Kidney capillary endothelial cell (primary cell): ENCODE measurements at places on chromosomes 2 and 18.
A peak's percentile ranks its signal among the peaks of the same experiment; 100 is the strongest.

- DNase-seq, result no peak
Measured at GRCh38 chr2:9260464-9260918, 53.9 kb downstream of the ASAP2 start.

- DNase-seq, result no peak
Measured at GRCh38 chr2:75317316-75317715, 118.0 kb upstream of the TACR1 start.

- peak; percentile 97 for DNase-seq
Measured at GRCh38 chr2:68828887-68829708, 42.1 kb downstream of the BMP10 start.

DNA sequence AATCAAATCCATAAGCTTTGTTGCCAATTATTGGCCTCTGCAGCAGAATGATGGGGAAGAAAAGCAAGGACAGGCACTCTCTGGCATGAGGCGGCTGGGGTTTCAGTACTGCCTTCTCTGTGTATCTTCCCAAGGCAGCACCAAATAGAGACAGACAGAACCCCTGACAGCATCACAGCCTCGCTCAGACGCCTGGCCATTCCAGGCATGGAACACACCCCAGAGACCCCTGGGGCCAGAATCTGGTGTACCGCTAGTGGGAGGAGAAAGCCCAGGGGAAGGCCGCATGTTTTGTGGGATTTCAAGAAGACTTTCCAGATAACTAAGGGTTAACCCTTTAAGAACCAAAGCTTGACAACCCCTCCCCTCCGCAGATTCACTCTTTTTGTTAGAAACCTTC is 282.1 kb downstream of the EN1 start:
- no peak for DNase-seq

GRCh38 chr2:174333372-174334277 is 1.1 kb upstream of the SP9 start:
- DNase-seq, result no peak

DNA sequence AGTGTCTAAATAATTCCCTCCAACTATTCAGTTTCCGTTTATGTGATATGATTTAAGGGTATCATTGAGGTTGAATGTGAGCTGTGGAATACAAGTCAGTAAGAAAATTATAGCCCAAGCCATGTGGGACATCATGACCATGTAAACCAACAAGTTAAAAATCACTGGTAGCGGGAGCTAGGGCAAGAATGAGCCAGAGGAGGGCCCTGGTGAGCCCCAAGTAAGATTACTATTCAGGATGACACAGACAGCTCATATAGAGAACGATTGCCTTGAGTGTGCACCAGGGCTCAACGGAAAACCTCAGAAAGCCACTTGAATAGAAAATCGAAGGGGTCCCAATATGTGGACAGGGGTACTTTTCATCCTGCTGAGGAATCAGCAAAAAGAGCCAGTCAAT is 87.8 kb upstream of the RBMS1 start:
- no peak for DNase-seq

GRCh38 chr2:20539776-20540586 is 93.1 kb downstream of the RHOB start:
- DNase-seq, result no peak

DNA sequence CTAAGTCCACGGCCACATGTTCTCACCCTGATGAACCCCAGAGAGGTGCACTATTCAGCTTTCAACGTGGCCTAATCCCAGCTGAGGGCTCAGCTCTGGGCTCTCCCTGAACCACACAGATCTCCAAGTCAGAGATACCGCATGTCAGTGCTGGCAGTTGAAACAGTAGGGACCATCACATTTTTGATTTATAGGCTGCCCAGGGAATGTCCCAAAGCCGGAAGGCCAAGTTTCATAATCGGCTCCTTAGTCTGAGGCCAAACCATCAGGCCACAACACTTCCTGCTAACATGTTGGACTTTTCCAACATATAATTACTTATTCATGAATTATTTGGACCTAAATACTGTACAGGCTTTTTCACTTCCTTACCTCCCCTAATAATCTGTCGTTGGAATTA is 91.9 kb upstream of the KLHL29 start:
- no peak for DNase-seq

DNA sequence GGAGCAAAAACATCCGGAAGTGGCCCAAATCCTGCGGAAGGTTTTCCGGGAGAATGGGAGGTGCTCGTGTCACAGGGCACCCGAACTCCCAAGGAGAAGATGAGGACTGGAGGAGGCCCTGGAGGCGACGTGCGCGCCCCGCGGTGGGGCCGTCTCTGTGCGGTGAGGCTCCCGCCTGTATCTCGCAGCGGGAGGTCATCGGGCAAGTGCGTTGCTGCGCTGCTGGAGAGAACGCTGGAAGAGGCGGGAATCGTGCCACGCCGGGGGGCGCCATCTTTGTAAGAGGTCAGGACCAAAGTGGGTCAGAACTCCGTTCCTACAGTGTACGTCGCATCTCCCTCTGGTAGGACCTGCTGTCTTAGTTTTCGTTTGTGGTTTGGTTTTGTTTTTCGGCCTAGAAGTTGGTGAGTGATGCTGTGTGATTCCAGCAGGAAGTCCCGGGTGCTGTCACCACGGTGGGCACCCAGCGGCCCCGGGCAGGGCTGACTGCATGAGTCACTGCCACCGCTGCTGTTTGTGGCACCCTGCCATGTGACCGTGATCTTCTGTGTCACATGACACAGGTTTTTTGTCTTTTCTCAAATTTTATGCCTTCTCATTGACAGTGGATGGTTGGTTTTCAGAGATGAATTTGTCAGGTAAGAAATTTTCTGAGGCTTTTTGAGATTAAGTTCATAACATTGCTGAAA is 21.5 kb upstream of the ATP9B start:
- DNase-seq, result no peak

- DNase-seq, result no peak
Measured at GRCh38 chr2:121489911-121490583, 40.6 kb upstream of the RNU4ATAC start.

DNA sequence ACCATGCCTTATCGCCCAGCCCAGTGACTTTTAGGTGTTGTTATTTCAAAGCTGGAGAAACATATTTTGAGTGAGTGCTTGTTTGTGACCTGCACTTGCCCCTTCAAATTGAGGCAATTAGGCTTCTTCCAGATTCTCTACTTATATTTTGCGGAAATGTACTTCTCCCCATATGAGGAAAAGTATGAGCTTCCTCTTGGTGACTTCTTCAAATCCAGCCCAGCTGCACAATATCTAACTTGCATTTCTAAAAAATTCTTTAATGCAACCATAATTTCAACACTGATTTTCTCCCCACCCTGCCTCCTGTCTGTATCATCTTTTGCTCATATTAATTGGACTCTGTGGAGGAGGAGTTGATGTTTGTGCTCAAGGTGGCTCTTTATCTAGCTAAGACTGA is 391.2 kb upstream of the POU3F3 start:
- no peak for DNase-seq

GRCh38 chr2:237062585-237062984 is 23.1 kb upstream of the COPS8 start:
- no peak for DNase-seq

- no peak for DNase-seq
Measured at GRCh38 chr2:128411431-128411830, 92.8 kb upstream of the HS6ST1 start.

DNA sequence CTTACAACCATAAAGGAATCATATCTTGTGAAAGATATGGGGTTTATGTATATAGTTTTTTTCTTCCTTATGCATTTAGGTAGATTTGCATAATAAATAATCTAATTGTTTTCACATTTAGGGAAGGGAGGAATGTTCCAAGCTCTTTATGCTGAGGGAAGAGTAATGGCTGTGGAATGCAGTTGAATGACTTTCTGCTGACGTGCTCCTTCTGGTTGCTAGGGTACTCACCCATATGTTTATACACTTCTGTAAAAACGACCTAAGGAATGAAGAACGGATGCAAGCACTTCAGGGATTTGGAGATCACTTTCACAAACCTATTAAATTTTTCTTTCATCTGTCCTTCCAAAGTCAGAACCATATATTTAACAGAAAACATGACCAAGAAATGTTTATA is 29.2 kb upstream of the PPP4R1 start:
- peak; percentile 91 for DNase-seq

GRCh38 chr2:238174701-238175100 is 15.9 kb downstream of the ERFE start:
- no peak for DNase-seq

DNA sequence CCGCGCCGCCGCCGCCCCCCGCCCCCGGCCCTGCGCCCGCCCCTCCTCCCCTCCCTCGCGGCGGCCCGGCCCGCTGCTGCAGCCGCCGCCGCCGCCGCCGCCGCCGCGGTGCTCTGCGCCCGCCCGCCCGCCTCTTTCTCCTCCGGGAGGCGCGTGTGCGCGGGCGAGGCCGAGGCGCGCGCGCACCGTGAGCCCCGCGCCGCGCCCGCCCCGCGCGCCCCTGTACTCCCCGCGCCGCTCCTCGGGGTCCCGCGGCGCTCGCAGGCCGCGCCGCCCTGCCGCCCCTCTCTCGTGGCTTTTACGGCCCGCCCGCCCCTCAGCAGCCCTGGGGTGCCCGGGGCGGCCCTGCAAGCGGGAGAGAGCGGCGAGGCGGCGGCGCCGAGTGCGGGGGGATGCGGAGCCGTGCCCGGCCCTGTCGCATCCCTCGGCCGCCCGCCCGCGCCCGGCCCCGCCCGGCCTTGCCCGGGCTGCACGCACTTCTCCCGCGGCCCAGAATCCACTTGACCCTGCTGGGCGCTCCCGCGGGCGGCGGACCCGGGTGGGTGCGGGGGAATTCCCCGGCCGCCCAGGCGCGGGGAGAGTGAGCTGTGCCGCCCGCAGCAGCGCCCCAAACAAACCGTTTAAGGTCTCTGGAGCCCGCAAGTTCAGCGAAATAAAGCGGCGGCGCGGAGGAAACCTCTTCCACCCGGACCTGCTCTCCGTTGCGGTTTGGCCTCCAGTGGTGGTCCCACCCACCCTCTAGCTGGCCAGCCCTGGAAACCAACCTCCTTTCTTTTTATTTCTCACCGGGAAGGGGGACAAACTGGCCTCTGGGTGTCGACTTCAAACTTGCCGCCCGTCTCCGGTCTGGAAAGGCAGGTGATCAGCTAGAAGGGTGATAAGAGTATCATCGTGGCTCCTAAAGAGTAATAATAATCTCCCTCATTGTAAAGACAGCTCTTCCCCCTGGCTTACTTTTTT is 37.4 kb downstream of the AFF3 start:
- no peak for DNase-seq

DNA sequence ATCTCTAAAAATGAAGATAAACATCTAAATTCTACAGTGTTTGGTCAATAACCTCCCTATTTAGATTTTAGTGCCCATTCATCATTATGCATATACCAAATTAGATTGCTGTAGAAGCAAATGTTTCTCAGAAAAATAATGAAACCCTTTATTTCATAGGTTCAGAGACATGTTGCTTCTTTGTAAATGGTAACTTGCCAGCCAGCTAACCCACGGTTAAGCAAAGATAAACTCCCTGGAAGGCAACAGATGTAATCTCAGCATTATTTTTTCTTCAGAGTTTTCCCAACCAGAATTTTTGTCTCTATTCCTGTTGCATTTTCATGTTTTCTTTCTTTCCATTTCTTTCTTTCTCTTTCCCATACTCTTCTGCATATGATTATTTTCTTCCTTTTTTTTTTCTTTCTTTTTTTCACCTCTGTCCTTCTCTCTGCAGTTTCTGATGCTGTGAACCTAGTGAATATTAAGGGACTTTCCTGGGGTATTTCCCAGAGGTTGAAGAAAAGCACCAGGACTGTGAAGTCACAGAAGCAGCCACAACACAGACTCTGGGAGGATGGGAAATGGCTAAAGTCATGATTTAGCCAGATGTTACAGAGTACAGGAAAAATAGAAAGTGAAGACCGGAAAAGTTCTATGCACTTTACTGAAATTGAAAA is 50.0 kb upstream of the DSG1 start:
- no peak for DNase-seq

DNA sequence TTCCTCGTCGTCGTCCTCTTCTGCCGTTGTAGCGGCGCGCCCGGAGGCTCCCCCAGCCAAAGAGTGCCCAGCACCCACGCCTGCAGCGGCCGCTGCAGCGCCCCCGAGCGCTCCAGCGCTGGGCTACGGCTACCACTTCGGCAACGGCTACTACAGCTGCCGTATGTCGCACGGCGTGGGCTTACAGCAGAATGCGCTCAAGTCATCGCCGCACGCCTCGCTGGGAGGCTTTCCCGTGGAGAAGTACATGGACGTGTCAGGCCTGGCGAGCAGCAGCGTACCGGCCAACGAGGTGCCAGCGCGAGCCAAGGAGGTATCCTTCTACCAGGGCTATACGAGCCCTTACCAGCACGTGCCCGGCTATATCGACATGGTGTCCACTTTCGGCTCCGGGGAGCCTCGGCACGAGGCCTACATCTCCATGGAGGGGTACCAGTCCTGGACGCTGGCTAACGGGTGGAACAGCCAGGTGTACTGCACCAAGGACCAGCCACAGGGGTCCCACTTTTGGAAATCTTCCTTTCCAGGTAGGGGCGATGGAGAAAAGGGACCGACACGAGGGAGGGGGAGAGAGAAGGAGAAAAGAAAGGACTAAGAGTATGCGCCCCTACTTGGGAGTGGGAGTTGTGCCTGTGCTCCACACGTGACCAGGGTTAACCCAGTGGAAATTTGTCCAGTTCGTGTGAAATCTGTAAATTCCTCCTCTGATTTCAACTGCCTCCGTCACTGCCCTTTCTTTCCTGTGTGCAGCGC is 800 bp downstream of the HOXD13 start:
- no peak for DNase-seq

DNA sequence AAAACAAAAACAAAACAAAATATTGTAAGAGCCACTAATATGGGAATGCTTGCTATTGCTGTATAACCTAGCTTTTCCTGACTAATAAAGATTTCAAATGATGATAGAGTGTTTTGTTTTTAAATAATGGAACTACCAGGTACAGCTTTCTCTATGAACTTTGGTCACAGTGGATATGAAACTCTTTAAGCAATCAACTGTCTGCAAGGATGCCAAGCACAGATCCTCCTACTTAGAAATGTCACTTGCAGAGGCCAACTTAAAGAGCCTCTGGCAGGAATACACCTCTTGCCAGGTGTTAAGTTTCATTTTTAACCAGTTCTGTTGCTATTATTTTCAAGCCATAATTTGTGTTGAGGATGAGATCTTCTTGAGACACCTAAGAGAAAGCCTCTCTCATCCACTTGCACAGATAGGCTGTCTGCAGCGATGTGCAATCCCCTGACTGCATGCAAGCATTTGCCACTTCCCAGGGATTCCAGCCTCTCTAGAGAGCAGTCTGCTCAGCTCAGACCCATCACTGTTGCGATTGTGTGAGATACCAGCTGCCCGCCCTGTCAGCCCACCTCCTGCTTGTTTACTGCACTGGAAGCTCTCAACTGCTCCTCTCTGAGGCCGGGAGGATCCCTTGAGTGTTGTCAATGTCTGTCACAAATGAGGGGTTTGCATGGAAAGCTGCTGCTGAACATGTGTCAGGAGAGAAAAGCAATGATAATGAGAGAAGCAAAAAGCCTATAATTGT is 86.1 kb upstream of the SCG2 start:
- DNase-seq, result no peak
